ENCODE measurements at places on chromosomes 5 and 9. TPM values are rescaled to one million over a fixed set of nuclear protein-coding genes. Genes with fewer than 3 reads are reported as not detected.

PRXL2C gene
- 16.1 TPM for total RNA-seq

BICD2 gene
- 44.4 TPM for total RNA-seq

CRB2 gene
- not detected for total RNA-seq

GMCL2 gene
- not detected for total RNA-seq

TMEM174 gene
- not detected for total RNA-seq

BAAT gene
- not detected for total RNA-seq

C9orf153 gene
- not detected for total RNA-seq

CORO2A gene
- total RNA-seq = 0.32 TPM

SMAD5 gene
- total RNA-seq = 45.0 TPM

SYK gene
- total RNA-seq = not detected

ZBTB5 gene
- total RNA-seq = 7.3 TPM

PCDHA10 gene
- total RNA-seq = 0.15 TPM

APC gene
- total RNA-seq = 49.4 TPM

MTAP gene
- 42.1 TPM for total RNA-seq

ZFP2 gene
- total RNA-seq = 0.65 TPM

SLC36A2 gene
- not detected for total RNA-seq

CDH9 gene
- total RNA-seq = not detected

NLN gene
- total RNA-seq = 53.8 TPM

FGF18 gene
- total RNA-seq = not detected

GLDC gene
- total RNA-seq = 6.4 TPM

SLC25A48 gene
- not detected for total RNA-seq

ZNF367 gene
- 6.7 TPM for total RNA-seq

DOCK2 gene
- 0.65 TPM for total RNA-seq

PCDHGB5 gene
- 6.1 TPM for total RNA-seq

SH3TC2 gene
- 5.8 TPM for total RNA-seq

INSL6 gene
- not detected for total RNA-seq

ARID3C gene
- 0.30 TPM for total RNA-seq

RORB gene
- total RNA-seq = under 0.01 TPM

DAB2IP gene
- 11.6 TPM for total RNA-seq

PROB1 gene
- 0.65 TPM for total RNA-seq

INSL4 gene
- total RNA-seq = not detected

MLLT3 gene
- total RNA-seq = 14.9 TPM

DMXL1 gene
- 26.3 TPM for total RNA-seq

GPX8 gene
- 89.7 TPM for total RNA-seq

TBC1D13 gene
- total RNA-seq = 8.8 TPM

SMIM33 gene
- under 0.01 TPM for total RNA-seq

IL31RA gene
- total RNA-seq = 0.15 TPM

QRFP gene
- total RNA-seq = not detected

Measured in epithelial cell of umbilical artery (primary cell).